Thyroid gland (tissue), 4 donors: ENCODE measurements at places on chromosomes 3 and 15.

DNA sequence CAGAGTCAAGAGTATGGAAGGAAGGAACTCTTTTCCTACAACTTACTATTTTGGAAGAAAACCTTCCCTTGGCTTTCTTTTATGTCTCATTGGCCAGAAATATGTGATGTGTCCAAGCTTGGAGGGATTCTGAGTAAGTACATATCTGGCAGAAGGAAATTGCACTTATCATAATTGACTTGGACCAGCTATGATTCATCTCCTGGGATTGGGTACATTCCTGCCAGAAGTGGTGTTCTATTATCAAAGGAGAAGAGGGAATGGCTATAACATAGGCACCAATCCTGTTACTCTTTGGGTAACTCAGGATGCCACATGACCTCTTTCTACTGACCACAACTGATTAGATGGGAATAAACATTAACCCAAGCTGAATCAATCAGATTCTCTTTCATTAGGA is 13.5 kb upstream of the DAZL start:
- no peak for DNase-seq

DNA sequence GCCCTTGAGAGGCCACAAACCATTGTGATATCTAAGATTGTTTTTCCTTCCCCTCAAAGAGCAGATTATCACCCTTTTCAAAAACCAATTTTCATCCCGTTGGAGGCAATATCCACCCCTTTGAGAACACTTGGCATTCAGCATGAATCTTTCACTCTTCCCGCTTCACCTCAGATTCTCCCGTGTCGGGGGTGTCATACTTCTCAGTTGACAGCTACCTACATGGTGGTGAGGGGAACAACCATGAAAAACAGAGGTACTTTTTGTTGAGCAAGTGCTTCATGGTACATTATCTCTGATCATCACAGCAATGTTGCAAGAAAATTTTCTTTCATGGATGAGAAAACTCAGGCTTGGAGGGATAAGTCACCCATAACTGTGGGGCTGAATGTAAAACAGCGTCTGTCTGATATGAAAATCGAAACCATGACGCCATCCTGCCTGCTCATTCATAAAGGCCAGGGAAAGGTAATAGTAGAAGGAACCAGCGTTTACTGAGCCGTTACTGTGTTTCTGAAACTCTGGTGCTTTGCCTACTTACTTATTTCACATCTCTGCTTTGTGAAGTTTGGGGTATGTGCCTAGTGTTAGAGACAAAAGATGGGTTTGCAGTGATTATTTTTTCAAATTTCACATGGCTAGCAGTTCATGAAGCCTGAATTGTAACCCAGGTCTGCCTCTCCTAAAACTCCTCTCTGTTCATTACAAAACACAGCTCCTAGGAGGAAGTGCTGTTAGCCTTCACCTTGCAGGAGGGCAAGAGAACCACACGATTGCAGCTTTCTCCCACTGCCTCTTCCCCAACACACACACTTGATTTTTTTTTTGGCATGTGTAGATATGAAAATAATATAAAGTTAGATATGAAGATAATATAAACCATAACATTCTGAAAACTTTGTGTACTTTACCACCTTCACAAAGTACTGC is 35.4 kb downstream of the SV2B start:
- no peak for DNase-seq

DNA sequence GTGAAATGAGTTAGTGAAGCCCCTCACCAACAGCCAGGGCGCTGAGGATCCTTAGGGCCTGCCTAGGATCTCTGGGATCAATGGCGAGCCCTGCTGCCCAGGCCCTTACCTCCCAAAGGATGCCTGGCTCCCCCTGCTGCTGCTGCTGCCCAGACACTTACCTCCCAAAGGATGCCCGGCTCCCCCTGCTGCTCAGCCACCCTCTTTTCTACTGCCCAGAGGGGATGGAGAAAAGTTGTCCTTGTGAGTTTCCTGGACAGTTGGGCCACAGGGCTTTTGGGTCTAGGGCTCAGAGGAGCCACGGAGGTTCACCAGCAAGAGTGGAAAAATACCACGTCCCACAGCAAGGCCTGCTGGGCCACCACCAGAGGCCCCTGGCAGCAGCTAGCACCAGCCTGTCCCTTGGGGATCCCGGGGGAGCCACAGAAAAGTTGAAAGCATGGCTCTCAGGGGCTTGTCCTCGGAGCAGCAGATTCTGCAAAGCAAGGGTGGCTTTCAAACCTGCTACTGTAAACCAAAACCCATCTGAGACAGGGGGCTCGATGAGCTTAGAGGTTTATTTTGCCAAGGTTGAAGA is 59.4 kb downstream of the SLC6A6 start:
- DNase-seq = peak; percentile 34

DNA sequence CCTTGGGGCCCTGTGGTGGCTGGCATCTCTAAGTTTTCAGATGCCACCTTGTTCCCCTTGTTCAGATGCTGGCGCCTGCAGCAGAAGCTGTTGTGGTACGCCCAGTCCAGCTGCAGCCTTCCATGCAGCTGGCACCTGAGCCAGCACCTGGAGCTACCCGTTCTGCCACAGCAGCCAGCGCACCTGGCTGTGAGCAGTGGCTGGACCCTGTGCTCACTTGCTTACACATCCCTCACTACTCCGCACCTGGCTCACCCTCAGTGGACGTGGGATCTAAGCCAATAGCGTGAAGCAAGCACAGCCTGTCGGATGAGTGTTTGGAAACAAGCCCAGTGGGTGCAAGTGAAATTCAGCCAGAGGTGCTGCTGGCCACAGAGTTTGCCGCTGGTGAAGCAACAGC is 607.5 kb upstream of the BCHE start:
- DNase-seq = no peak

GRCh38 chr3:194888916-194889315 is 203.2 kb downstream of the FAM43A start:
- no peak for DNase-seq

DNA sequence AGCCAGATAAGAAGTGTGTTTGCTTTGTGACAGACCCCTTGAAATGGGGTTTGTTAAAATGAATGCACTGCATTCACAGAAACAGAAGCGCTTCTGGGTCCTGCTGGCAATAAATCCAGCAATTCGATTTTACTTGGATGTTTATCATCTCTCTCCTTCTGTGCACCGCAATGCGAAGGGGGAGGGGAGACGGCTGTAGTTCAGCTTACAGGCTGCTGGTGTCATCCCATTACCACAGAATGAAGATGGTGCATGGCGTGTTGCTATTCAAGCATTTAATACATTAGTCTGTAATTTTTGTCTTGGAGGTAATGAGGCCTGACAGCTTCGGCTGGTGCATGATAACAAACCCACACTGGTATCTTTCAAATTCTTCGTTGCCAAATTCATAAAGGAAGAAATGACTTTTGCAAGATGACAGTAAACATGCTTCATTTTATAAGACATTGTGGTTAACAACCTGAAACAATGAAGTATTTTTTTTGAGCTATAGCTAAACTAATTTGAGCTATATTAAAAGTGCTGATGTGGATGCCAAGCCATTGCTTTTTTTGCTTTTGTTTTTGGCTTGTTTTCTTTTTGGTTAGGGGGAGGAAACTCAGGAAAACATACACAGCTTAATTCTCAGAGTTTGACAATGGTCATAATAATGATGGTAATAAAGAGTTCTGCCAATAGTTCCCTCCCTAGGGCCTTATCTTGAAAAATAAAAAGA is 418.3 kb downstream of the OTOL1 start:
- no peak for DNase-seq

GRCh38 chr3:61181874-61182273 is 69.4 kb downstream of the FHIT start:
- peak; percentile 7 for DNase-seq

GRCh38 chr3:119627461-119627860 is 29.8 kb downstream of the PLA1A start:
- DNase-seq = no peak

DNA sequence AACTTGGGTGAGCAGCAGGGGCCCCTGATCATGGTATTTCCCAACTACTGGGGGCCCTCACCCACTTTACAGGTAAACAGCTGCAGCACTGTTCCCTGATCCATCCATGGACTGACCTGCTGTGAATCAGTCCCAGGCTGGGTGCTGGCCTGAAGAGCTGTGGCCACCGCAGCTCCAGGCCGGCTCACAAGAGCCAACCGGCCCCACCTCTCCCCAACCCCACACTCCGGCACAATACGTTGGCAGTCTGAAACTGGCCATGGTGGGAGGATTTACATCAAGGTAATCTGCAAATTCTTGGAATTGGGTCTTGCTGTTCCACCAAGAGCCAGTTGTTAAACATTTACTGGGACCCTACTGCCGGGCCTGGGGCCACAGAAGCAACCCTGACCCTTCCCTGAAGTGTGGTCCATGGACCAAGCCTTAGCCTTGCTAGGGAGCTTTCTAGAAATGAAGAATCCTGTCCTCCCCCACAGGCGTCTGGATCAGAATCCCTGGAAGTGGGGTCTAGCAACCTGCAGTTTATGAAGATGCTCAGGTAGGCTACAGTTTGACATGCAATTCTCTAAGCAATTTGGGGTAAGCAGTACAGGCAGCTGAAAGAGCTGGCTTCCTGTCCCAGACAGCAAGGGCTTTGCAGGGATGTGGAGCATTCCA is 3.7 kb downstream of the SLC6A20 start:
- no peak for DNase-seq

GRCh38 chr3:101104321-101104720 is 111.1 kb upstream of the ABI3BP start:
- no peak for DNase-seq

DNA sequence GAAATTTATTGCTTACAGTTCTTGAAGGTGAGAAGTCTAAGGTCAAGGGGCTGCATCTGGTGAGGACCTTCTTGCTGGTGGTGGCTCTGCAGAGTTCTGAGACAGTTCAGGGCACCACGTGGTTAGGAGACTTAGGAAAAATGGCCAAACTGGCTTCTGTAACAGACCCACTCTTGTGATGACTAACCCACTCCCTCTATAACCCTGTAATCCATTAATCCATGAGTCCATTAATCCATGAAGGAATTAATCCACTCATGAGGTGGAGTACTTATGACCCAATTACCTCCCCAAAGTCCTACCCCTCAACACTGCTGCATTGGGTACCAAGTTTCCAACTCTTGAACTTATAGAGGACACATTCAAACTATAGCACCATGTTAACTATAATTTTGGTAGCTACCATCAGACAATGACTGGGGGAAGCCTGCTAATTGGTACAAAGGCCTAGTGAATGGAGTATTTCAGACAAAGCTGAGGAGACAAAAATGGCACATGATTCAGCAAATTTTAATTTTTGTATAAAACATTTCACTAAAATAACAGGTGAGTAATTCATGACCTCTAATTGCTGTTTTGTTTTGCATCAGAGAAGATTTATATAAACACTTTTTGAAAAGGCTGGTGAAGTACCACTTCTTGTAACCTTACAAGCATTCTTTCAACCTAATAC is 374.1 kb upstream of the TBL1XR1 start:
- DNase-seq = no peak

DNA sequence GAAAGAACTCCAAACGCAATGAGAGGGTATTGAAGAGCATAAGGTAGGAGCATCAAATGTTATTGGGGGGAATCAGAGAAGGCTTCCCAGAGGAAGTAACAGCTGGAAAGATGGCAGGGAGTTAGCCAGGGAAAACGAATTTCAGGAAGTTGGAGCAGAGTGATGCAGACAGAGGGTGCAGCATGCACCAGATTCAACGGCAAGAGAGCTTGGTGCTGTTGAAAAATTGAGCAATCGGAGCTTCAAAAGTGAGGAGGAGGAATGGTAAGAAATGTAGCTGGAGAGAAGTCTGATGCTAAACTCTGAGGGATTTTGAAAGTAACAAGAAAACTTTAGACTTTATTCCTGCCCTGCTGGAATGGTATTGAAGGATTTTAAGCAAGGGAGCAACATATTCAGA is 541.0 kb upstream of the LMCD1 start:
- DNase-seq = no peak

- no peak for DNase-seq
Observed at GRCh38 chr3:141564241-141564640, 77.4 kb downstream of the RASA2 start.

- DNase-seq = no peak
Observed at GRCh38 chr3:105470851-105471250, 104.1 kb downstream of the ALCAM start.

GRCh38 chr3:55591888-55592287 is 104.8 kb upstream of the WNT5A start:
- no peak for DNase-seq

DNA sequence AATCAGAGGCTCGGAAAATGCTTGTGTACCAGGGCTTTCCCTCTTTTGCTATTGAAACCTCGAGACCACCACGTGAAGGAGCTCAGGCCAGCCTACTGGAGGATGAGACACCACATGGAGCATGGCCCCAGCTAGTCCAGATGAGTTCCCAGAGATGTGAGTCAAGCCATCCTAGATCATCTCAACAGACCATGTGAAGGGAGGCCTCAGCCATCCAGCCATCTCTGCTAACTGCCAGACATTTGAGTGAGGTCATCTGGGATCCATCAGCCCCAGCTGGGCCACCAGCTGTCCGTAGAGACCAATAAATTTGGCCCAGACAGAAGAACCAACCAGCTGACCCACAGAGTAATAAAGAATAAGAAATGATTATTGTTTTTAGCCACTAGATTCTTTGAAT is 62.8 kb upstream of the PROK2 start:
- no peak for DNase-seq

- no peak for DNase-seq
Observed at GRCh38 chr15:29618586-29618985, 203.7 kb downstream of the TJP1 start.

- DNase-seq = peak; percentile 6
Observed at GRCh38 chr15:91099616-91099994, 452 bp upstream of the SV2B start.

DNA sequence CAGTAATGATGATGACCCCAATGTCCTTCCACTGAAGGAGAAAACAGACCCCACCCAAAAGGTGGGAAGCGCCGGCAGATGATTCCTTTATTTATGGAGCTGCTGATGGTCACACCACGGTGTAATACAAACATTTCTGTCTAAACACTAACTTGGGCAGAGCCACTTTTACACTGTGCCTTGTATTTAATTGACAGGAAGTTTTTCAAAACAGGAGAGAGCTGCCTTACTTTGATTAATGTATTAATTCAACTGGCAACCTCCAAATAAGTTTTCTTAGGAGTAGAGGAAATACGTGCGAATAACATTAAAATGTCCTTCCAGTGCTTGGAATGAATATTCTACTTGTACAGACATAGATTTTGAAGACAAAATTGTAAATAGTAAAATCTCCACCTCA is 70.4 kb downstream of the WWTR1 start:
- DNase-seq = no peak

DNA sequence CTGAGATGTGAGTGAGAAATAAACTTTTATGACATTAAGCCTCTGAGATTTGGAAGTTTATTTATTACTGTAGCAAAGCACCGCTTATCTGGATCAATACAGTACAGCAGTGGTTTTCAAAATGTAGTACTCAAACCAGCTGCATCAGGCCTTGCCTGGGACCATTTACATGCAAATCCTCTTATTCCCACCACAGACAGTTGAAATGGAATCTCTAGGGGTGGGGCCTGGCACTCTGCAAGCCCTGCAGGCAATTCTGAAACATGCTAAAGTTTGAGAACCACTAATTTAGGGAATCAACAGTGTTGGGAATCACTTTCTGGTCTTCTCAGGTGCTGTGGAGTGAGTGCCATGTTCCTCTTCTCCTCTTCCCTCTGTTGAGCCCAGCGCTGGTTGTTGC is 77.8 kb upstream of the TAMM41 start:
- no peak for DNase-seq

GRCh38 chr15:38503496-38503895 is 49.6 kb downstream of the FAM98B start:
- DNase-seq = no peak
